ENCODE measurements at places on chromosomes 3 and 15. TPM values are rescaled to one million over a fixed set of nuclear protein-coding genes. Genes with fewer than 3 reads are reported as not detected.

DNA sequence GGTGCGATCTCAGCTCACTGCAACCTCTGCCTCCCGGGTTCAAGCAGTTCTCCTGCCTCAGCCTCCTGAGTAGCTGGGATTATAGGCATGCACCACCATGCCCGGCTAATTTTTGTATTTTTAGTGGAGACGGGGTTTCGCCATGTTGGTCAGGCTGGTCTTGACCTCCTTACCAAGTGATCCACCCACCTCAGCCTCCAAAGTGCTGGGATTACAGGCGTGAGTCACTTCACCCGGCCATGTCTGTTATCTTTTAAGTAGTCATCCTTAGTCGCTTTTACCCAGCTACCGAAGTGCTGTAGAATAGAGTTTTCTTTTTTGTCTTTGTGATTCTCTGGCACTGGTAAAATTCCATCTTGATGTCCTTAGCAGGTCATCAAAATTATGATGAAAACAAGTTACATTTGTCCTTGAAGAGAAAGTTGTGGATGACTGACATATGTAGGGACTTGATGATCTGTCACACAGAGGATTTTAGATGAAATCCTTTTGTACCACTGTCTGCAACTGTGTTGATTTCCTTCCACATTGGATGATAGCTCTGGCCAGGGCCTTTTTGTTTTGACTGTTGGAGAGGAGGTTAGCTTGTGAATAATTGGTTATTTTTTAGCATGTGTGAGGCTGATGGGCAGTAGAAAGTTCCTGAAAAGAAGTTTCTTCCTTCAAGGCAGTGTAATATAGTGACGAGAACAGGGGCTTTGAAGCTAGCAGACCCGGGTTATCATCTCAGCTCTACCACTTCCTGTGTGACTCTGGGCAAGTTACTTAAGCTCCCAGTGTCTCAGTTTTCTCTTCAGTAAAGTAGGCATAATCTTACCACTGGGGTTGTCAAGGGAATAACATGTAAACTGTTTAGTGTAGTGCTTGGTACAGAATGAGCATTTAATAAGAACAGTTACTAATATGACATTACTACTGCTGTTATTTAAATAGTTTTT is 18.8 kb downstream of the ATG7 start:
- no peak for DNase-seq

DNA sequence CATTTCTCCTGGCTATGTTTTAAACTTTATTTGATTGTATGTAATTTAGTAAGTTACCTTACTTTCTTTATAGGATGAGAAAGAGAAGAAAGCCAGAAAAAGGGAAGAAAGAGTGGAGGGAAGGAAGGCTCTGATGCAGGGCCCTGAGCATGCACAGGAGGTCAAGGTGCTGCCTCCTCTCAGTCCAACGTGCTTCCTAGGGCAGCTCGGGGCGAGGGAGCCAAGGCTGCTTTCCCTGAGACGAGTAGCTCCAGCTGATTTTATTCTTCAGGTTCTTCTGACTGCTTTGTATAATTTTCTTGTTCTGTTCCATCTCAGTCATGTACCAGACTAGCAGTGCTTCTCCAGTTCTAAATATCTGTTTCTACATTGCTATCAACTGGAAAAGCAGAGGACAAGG is 3.4 kb downstream of the CORO2B start:
- DNase-seq = no peak

Gene BLOC1S6
- 26.5 TPM for polyA plus RNA-seq

Gene AMOTL2
- polyA plus RNA-seq = 63.9 TPM

DNA sequence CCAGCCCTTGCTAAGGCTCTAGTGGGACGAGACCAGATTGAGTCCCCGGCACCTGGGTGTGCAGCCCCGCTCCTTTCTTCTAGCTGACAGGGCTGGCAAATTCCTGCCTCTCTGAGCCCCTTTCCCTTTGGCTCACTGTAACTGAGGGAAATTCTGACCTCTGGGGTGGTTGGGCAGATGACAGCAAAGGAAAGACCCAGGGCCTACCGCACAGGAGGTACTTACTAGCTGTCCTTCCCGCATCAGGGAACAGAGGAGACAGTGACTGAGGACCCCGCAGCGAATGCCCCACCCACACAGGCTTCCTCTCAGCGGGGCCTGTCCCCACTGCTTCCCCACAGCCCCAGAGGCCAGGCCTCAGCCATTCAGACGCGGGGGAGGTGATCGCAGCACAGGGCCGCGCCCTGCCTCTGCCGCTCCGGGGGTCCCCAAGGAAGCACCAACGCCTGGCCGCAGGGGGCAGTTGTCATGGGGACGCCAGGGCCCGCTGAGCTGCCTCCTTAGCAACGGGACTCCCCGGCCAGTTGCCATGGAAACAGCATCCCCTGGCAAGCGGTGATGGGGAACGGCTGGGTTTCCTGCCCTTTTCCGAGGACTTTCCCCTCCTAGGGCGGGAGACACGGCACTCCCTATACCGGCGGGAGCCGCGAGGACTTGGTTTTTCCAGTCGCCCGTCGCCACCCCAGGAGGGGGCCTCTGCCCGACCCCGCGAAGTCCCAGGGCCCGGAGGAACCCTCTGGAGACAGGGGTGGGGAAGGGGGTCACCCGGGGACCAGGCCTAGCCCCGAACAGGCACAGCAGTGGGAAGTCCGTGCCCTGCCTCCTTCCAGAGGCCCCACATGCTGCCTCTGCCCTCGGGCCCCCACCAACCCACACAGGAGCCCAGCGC is 50.1 kb downstream of the HCN4 start:
- no peak for DNase-seq

Gene ZNF860
- polyA plus RNA-seq = 0.32 TPM

DNA sequence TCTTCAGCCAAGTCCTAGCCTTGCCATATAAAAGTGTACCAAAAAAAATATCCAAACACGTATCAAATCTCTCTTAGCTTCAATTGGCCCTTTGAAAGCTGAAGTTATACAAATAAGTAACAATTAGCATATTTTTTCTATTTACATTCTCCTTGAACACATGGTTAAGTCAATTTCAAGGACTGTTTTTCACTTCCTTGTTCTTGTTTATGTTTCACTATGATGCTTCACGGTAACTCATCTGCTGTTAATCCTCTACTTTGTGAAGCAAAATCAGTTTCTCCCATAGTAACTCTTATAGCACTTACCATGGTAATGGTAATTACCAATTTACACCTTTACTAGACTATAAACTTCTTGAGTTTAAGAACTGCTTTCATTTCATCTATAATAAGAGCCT is 10.6 kb upstream of the SPRED1 start:
- no peak for DNase-seq

- DNase-seq = no peak
Measured at GRCh38 chr3:140920029-140920428, 21.6 kb upstream of the SLC25A36 start.

Gene CCDC54
- 0.89 TPM for polyA plus RNA-seq

DNA sequence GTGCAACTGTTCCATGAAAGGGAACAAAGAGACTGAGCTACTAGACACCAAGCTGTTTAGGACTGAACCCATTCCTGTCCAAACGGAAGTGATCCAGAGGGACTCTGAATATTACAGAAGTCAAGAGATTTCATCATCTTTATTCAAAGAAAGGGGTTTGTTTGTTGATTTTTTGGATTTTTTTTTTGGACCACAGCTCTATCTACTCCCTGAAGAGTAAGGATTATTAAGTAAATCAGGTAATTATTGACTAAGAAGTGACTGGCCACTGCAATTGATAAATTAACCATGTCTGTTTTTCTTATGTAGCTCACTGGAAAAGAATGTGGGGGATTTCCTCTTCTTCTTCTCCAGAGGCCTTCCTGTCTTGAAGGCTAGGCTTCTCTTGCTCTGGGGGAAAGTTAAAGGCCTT is 146.6 kb upstream of the TPM1 start:
- no peak for DNase-seq

- no peak for DNase-seq
Measured at GRCh38 chr3:99509224-99509623, 129.2 kb upstream of the COL8A1 start.

Gene SCAANT1
- not detected for polyA plus RNA-seq

DNA sequence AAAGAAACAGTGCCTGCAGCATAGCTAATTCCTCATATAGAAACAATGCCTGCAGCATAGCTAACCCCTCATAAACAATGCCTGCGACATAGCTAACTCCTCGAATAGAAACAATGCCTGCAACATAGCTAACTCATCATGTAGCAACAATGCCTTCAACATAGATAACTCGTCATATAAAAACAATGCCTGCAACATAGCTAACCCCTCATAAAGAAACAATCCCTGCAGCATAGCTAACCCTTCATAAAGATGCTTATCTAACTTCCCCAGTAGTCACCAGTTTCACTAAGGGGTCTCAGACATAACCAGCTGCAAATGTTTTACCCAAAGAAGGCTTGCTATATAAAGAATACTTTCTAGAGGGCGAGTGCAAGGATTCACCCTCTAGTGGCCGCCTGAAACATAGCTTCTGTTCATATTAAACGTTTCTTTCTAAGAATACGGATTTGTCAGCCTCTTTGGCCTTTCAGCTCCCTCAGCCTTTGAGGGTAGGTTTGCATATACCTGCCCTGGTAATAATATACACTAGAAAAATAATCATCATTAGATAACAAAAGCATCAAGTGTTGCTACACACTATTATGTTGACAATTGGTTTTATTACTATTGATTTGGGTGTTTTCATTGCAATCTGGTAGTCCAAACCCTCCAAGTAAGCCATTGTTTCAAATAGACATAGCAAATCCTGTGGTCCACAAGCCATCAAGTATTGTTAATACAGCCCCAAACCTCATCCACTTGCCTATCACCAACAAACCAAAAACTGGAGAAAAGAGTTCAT is 44.4 kb upstream of the FAN1 start:
- peak; percentile 54 for DNase-seq

- DNase-seq = no peak
Measured at GRCh38 chr3:101928890-101929289, 79.6 kb downstream of the NFKBIZ start.

GRCh38 chr3:95612611-95613010 is 1201.8 kb upstream of the EPHA6 start:
- no peak for DNase-seq

DNA sequence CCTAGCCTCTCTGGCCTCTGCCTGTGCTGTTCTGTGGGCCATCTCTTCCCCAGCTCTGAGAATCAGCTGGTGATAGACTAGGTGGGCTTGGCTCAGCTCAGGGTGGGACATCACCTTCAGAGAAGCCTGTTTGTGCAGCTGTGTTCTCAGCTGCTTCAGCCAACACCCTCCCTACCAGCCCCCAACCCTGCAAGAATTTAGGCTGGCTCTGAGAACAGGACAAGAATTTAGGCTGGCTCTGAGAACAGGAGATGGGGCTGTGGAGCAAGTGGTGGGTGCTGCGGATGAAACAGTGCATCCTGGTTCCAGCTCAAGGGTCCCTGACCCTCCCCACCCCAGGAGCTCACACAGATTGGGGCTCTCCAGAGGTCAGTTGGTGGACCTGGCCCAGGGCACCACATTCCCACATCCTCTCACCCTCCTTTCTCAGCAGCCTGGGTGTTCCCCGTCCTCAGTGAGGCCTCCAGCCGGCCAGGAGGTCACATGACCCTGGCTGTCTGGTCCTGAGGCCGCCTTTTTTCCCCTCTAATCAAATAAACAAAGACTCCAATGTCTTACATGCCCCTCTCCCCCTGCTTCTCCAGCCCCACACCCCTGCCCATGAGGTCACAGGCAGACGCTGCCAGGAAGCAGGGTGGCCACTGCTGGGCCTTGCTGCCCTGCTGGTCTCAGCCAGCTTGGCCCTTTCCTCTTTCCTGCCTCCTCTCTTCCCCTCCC is 14.9 kb downstream of the PLEKHO2 start:
- DNase-seq = peak; percentile 71

- no peak for DNase-seq
Measured at GRCh38 chr15:64865998-64866520, 24.3 kb downstream of the PLEKHO2 start.

DNA sequence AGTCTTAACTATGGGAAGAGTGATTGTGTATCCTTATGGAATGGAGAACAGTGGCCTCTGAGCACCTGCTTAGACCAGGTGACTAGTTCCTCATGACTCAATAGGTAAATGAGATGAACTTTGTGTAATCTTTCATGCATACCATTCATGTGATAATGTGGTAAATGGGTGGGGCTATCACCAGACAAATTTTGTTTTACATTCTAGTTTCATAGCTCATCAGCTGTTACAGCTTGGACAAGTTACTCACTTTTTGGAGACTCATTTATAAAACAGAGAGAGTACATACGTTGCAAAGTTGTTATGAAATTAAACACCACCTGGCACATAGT is 103.7 kb upstream of the TGFBR2 start:
- no peak for DNase-seq

DNA sequence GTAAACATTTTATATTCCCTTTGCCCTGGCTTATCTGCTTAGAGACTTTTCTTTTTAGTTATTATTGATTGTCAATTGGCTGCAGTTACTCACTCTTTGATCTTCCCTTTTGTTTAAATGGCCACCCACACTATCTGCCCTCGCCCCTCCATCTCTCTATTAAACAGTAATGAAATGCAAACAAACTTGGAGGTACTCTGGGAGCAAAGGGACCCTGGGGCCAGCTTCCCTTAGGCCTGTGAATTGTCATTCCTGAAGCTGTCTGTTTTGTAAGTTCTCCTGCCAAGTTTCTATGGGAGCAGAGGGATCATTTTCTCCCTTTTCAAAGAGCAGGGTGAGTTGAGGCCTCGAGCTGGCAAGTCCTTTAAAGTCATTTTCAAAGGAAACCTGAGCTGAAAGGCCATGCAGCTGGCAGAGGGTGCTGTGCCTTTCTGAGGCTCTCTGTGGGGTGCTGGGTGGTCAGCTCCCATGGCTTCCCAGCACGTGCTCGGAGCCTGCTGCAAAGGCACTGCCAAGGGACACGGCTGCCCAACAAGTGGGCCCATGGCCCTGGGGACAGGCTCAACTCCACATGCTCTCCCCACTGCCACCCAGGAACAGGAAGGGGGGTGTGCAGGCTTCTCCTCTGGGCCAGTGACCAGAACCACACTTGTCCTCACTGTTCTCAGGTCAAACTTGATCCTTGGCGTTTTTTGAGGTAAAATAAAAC is 17.4 kb upstream of the RTP2 start:
- DNase-seq = no peak

Gene NUSAP1
- polyA plus RNA-seq = 29.2 TPM

- no peak for DNase-seq
Measured at GRCh38 chr15:88249220-88249619, 7.3 kb downstream of the NTRK3 start.

Gene OXTR
- polyA plus RNA-seq = 0.97 TPM

Data from hepatocyte (in vitro differentiated cells).